Activated CD4-positive, alpha-beta memory T cell treated with anti-CD3 and anti-CD28 coated beads, Interleukin-2, amount 10 ng/mL, durations not matched to agents 7 days and 5 days (primary cell): ENCODE measurements at places on chromosomes 4 and X. TPM values are rescaled to one million over a fixed set of nuclear protein-coding genes. Genes with fewer than 3 reads are reported as not detected.

Gene P2RY10
- total RNA-seq, result 86.8 TPM

Gene SHROOM4
- not detected for total RNA-seq

Gene USP27X
- total RNA-seq, result 2.1 TPM

Gene SYNPO2
- 0.50 TPM for total RNA-seq

Gene TBC1D14
- total RNA-seq, result 53.7 TPM

Gene F8A3
- 0.40 TPM for total RNA-seq

Gene HSFX2
- total RNA-seq, result not detected

Gene SUPT20HL2
- not detected for total RNA-seq

Gene MUC7
- total RNA-seq, result not detected
